G401 (cell line): ENCODE measurements at places on chromosomes 7 and 10. TPM values are rescaled to one million over a fixed set of nuclear protein-coding genes. Genes with fewer than 3 reads are reported as not detected.

Gene GHRHR
- not detected in 2 replicates for total RNA-seq

Gene CCDC136
- total RNA-seq, result 11.3 and 15.2 TPM in 2 replicates

Gene OR9A2
- not detected in 2 replicates for total RNA-seq

Gene DGKB
- total RNA-seq, result not detected in 2 replicates
